Smooth muscle cell of the brain vasculature (primary cell): ENCODE measurements at places on chromosomes 5 and 9.

- no peak for DNase-seq
Measured at GRCh38 chr5:75048457-75048953, 3.9 kb downstream of the GCNT4 start.

- no peak for DNase-seq
Measured at GRCh38 chr9:70340572-70340971, 73.9 kb downstream of the KLF9 start.

DNA sequence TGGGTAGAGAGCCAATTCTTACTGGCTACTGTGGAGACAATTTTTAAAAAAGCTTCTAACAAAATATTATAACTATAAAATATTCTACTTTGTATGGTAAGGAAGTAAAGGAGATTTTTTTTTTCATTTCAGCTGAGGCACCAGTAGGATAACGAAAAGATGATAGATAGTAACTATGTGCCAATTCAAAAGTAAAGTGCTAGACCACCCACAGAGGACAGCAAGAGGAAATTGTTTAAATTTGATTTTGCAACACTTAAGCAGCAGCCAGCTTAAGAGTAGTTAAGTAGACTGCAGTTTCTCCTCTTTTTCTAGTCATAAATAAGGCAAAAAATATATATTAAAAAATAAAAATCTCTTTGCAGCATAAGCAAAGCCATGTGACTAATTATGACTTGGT is 1539.3 kb upstream of the ACO1 start:
- no peak for DNase-seq

DNA sequence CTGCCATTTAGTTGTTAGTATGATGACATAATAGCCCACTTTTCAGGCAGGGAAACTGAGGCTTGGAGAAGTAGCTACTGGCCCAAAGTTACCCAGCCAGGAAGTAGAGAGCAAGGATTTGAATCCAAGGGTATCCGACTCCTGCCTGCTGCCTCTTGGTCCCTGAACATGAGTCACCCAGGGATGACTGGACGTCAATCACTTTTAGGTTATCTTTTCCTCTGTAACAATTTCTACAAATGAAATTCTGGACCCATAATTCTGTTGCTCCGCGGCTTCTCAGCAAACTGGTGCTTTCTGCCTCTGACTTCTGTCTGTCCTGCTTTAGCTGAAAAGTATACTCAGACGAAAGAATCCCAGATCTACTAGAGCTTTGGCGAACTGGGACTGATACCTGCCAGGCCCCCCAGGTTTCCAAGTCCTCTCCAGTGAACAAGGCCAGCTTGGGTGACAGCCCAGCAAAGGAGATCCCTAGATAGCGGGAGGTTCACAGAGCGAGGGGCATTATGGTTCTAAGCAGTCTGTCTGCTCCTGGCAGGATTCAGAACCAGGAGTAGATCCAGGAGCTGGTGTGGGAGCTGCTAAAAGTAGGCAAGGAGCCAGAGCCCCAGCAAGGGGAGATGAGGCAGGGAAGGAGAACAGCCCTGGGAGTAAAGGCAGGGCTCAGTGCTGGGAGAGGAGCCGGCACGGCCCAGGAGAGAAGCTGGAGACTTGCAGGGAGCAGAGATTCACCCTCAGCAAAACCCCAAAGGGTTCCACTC is 20.6 kb downstream of the OLFML2A start:
- DNase-seq, result no peak

DNA sequence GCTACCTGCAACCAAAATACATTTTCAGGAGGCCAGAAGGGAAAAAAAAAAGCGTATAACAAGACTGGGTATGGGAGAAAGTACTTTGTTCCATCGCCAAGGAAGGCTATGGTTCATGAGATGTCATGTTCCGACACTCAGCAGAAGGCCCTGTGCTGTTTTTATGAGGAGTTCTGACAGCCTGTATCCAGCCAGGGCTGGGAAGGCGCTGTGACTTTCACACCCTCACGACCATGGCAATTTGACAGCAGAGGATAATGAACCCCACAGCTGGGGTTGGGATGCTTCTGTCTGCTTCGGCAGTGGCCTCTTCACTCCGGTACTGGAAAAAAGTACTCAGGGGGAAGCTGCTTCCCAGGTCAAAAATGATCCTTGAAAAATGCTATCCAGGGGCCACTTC is 154.4 kb downstream of the PRELID2 start:
- no peak for DNase-seq
